ENCODE measurements at places on chromosomes 12 and 14.

- no peak for DNase-seq
Observed at GRCh38 chr12:26465419-26466097, 270.2 kb downstream of the SSPN start.

GRCh38 chr14:104939666-104940410 is 15.2 kb downstream of the PLD4 start:
- no peak for DNase-seq

- no peak for DNase-seq
Observed at GRCh38 chr12:7951671-7952070, 15.7 kb upstream of the SLC2A3 start.

GRCh38 chr12:32918890-32919801 is 22.6 kb upstream of the PKP2 start:
- no peak for DNase-seq

DNA sequence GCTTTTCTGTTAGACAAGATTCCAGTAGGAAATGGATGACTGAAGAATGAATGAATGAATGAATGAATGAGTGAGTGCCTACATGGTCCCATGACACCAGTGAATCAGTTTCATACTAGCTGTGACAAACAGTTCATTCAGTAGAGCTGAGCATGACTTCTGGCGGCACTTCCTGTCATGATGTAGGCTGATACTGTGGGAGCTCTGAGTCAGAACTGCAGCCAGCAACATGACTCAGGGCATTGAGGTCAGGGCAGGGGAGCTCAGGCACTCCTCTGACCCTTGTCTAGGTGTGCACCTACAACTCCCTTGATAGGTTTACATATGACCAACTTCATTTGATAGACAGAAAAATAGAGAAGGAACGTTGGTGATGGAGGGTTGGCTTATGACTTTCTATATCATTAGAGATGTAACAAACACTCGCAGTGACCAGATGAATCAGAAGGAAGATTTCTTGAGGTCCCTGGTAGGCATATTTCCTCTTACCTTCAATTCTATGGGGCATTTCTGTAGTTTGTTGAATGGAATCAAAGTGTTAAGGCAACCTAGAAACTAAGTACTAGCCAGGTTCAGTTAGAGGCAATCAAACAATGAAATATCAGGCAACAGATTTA is 139.3 kb upstream of the ARHGAP5 start:
- peak; percentile 60 for DNase-seq

DNA sequence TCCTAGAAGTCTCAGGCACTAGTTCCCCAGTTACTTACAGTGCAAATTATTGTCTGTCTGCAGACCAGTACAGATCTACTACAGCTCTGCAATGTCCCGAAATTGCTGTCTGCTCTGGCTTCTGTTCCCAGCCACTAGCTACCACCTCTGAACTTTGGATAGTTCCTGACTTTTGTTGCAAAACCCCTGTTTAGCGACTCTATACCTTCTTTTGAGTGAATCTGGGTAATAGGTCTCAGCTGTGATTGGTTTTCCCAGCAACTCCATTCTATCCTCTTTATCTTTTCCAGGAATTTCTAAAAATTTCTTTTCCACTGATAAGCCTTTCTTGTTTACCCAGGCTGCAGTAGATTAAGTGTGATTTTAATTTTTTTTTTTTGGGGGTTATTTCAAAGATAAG is 16.8 kb downstream of the KCNJ8 start:
- no peak for DNase-seq

DNA sequence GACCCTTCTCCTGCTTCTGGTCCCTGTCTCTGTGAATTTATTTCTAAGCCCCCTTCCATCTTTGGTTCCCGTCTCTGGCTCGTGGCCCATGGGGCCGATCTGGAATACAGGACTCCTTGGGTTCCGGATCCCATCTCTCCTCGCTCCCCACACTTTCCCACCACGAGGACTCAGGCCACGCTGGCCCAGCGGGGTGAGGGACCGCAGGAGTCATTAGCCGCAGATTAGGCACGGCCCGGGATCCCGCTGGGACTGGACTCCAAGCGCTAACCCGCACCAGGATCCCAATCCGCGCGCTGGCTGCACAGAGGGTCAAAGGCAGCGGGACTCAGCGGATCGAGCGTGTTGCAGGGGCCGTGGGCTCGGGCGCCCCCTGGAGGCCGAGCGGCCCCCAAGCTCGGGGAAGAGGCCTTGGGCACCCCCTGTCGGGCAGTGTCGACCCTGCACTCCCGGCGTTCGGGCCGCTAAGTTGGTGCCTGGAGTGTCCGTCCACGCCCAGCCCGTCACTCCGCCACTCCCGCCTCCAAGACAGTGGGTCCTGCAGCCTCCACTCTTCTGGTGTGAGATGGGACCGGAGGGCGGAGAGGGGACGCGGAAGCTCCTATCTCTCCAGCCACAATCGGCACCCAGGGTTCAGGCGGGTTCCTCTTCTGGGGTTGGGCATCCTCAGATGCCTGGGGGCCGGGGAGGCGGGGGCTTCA is 9.5 kb downstream of the SHMT2 start:
- peak; percentile 96 for DNase-seq

GRCh38 chr12:83477696-83478095 is 791.0 kb downstream of the TMTC2 start:
- DNase-seq: no peak

DNA sequence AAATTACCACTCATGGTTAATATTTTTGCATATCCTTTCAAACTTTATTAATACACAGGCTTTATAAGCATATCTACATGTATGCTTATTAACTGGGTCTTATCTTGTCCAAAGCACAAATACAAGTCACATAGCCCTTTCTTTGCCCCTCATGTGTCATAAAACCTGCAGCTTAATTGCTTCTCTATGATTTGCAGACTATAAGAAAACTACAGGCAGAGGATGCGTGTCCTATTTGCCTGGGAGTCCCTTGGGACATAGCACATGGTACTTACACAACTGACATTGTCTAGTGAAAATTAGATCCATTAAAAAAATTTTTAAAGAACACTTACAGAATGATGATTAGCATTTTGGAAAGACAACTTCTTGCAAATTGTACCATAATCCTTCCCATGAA is 190.5 kb upstream of the PLEKHA5 start:
- DNase-seq: no peak

DNA sequence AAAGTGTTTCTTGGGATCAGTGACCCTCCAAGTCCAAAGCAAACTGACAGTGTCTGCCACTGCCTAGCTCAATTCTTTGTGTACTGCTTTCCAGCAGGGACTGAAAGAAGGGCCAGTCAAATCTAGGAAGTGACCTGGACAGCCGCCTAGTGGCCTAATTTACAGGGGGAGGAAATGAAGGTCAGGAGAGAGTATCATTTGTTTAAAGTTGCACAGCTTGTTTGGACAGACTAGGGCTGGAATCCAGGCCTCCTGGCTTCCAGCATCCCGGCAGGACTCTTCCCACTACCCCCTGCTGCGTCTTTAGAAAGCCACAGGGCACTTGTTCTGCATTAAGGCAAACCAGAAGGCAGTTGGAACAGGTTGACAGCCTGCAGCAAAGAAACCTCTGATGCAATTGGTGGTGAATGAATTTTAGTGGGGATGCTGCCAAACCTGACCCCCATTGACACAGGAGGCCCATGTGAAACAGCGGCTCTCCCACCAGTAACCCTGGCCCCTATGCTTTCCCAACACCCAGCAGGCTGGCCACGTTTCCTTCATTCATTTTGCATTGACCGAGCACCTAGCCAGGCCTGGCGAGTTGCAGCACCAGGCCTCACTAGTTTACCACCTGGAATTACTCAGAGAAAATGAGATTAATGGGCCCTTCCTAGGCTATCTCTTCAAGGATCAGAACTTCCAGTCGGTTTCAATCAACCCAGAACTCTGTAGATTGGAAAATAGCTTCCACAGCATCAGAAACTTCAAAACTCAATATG is 28.2 kb downstream of the GALNT16 start:
- DNase-seq: no peak

DNA sequence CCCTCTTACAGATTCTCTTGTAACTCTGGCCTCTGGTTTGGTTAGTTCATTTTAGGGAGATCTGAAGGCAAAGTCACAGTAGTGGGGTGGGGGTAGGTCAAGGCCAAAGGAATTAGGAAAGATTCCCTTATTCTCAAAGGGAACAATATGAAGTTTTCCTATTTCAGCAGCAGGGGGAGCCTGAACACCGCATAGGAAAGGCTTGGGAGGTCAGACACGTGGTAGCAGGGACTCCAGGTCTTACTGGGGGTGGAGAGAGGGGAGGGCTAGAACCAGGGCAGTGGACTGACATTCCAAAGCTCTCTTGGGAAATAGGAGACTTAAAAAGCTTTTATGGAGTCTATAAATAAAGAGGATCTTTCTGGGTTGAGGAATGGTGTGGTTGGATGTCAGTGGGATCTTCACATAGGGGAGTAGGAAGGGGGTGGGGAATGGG is 1.3 kb downstream of the ZC3H10 start:
- no peak for DNase-seq

DNA sequence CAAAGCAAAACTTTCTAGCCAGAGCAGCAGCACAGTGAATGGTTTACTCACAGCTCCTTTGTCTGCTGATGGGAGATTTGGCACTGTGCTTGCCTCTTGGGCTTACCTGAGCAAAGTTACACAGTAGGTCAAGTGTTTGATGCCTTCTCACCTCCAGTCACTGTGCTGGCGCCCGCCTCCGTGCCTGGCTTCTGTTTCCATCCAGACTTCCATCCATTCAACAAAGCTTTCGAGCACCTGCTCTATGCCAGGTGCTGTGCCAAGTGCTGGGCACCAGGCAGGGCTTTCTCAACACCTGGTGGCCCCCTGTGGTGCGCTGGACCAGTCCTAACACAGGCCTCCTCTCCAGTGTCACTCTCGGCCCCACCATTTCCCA is 199.2 kb upstream of the EEA1 start:
- no peak for DNase-seq

- no peak for DNase-seq
Observed at GRCh38 chr14:28116716-28117115, 649.9 kb upstream of the FOXG1 start.

DNA sequence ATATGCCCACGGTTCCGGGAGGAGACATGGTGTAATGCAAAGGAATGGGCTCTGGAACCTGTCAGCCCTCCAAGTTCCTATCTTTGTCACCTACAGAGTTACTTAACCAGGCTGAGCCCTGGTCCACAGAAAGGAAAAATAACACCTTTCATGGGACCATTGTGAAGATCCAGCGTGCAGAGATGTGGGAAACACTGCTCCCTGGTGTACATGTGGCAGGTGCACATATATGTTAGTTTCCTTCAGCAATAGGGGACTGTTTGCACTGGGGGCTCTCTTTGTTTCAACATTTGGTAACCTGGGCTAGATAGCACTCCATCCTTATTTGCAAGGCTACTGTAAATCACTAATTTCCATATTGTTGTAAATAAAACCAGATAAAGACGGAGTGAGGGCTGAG is 72.3 kb downstream of the ANO2 start:
- no peak for DNase-seq

- no peak for DNase-seq
Observed at GRCh38 chr12:103495469-103496456, at the start of gene C12orf42. C12orf42 (minus strand) TSS chr12:103495968; CDS start chr12:103478426, 17,542 bp downstream.

DNA sequence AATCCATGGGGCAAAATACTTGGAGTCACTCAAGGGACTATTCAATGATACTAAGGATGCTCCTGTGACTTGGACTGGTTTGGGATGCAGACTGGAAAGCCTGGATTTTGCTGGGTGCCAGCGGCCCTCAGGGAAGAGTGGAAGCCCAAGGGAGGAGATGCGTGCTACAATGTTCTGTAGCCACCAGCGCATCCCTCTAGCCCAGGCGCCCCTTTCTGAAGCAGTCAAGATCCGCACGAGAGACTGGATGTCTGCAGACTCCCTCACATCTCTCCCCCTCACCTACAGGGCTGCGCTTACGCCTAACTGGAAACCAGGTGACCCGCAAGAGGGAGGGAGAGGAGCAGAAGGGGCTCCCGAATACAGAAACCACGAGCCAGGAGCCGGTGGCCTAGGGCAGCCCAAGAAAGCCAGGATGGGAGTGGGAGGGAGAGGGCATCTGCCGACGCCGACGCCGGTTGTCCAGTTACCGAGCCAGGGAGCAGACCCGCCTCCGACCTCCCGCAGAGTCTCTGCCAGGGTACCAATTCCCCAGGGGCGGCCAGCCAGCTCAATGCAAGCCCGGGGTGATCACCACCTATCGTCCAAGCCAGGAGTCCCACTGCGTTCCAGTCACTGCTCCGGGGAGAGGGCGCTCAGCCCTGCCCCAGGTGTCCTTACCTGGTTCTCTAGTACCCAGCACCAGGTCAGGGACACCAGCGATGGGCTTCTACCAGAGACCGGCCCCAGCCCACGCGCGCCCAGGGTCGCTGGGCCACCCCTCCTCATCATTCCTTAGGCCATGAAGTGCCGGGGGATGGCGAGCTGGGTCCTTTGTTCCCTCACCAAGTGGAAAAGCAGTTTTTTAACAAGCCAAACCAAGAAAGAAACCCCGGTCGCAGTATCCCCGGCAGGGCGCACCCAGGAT is 1.2 kb downstream of the NTN4 start:
- no peak for DNase-seq

DNA sequence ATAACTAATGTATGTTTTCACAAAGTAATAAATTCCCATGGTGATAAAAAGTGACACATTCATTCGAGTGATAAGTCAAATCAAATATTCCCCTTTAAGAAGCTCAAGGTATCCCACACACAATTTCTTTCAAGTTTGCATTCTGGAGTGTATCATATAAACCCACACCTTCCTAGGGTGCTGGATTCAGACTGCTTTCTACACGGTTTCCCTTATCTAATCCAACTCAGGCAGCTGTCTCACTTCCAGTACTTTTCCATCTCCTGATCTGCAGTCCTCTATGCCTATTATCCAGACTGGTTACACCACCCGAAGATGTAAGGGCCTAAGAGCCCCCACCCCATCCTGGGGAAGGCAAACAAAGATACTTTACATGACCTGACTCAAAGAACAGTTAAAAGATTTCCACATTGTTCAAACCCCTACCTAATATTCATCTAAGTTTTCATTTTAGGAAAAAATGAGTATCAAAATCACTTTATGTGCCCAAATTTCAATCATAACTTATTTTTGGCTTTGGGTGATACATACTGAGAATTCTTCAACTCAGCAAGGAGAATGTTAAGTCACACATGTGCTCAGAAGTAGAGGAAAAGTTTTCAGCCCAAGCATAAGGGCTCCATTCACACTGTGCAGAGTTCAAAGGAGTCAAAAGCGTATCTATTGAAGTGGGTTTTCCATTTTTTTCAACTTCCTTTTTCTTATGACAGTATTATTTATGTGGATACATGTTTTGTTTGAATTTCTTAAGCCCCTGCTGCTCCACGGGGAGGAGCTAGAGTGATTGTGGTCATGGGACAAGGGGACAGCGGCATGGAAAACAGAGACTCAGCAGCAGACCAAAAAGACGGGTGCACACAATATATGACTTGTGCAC is 41.8 kb downstream of the CORO1C start:
- DNase-seq: no peak

- no peak for DNase-seq
Observed at GRCh38 chr14:74140374-74140850, 55.7 kb downstream of the LIN52 start.

GRCh38 chr12:52190860-52191729 is 719 bp downstream of the KRT80 start:
- DNase-seq: no peak
